Subcutaneous preadipocyte (primary cell): ENCODE measurements at places on chromosomes 5 and 9. TPM values are rescaled to one million over a fixed set of nuclear protein-coding genes. Genes with fewer than 3 reads are reported as not detected.

Gene CDHR2
- total RNA-seq = not detected in 2 replicates

Gene GNE
- 21.3 and 28.3 TPM in 2 replicates for total RNA-seq

Gene CCDC69
- 5.1 and 6.2 TPM in 2 replicates for total RNA-seq

Gene PCDHB15
- under 0.01 TPM in 1 of 2 replicates, not detected in the other for total RNA-seq

Gene CCL27
- not detected in 2 replicates for total RNA-seq

Gene CEMIP2
- total RNA-seq = 32.7 and 54.7 TPM in 2 replicates

Gene FAM78A
- 0.59 and 0.73 TPM in 2 replicates for total RNA-seq

Gene LCN1
- not detected in 2 replicates for total RNA-seq

Gene C6
- total RNA-seq = 0.37 TPM in 1 of 2 replicates, not detected in the other

Gene MEIKIN
- not detected in 2 replicates for total RNA-seq

Gene TAF11L10
- total RNA-seq = not detected in 2 replicates

Gene LRRC19
- not detected in 2 replicates for total RNA-seq
